GM12878 (cell line): ENCODE measurements at places on chromosomes 11 and 22.
A peak's percentile ranks its signal among the peaks of the same experiment; 100 is the strongest.

- no peak for DNase-seq
These were observed 159.4 kb downstream of the MPPED1 start for GRCh38 chr22:43571181-43571580.

DNA sequence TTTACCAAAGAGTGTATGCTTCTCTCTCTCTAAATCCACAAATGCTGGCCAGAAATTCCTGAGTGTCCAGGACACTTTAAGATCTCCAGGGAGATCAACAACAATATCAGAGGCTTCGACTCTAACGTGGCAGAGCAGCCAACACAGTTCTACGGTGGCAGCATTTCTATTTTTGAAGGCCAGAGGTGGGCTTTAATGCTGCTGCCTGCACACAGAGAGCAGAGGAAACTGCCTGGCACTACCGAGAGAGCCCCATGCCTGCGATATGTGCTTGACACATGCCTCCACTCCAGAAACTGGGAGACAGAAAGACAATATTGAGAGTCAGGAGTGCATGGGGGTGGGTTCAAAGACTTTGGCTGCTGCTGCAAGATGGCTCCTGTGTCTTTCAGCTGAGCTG, 48.8 kb upstream of the GALNT18 start:
- no peak for DNase-seq

DNA sequence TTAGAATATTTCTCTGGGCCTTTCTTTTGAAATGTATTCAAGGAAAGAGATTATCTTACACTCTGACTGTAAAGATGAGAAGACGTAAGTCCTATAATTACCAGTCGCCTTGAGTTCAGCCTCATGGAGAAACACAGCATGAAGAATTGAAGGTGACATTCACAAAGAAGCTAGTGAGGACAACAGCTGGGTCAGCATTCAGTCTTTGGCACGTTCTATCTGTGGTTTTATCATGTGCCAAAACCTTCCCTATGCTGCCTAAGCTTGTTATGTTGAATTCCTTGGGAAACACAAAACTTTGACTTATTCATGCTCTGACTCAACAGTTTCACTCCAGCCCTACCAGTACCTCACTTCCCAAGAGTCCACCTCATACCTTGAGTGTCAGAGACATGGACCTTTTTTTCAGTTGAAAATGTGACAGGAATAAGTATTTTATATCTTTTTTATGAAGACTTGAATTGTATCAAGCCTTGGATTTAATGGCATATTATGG, 198.8 kb upstream of the KIRREL3 start:
- no peak for DNase-seq

DNA sequence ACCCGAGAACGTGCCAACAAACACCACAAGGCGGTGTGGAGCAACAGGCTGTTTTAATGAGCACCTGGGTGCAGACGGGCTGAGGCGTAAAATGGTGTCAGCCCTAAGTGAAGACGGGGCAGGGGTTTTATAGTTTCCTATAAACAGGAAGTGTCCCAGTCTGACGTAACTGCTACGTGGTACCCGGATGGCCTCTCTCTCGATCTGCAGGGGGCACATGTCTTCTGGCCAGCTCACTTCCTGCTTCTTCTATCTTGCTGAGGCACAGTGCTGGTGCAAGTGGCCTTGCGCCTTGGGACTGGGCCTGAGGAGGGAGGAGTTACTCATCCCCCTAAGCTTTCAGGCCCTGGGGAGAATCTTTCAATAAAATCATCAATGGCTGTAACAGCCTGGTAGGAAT, 20.9 kb downstream of the OOSP3 start:
- DNase-seq = no peak

DNA sequence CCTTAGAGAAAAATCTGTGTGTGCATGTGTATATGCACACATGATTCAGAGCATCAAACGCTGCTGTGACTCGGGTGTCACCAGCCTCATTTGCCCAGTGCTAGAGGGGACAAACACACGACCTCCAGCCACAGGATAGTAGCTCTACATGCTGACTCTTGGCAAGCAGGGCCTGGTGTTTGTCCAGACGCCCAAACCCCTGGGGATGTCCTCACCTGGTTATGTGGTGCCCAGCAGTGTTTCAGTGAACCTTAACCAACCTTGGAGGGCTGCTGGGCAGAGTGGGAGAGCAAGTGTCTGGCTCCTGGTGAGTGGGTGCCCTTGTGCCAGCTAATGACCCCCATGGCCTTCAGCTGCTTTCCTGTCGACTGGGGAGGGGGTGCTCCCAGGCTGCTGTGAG, 26.7 kb downstream of the IGLL1 start:
- no peak for DNase-seq

DNA sequence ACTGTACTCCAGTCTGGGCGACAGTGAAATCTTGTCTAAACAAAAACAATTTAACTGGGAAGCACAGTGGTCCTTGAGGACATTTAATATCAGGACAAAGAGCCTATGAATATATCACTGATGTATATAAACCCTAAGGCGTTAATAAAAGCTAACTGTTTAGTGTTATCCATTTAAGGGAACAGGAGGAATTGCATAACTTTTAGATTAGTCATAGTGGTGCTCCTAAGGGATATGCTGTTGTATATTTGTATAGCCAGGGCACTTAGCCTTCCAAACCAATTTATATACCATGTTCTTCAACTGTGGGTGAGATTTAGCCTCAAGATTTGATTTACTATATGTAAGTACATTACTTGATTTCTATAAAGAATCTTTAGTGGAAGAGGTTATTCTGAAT, 3.0 kb upstream of the CHEK1 start:
- no peak for DNase-seq

- DNase-seq = no peak
These were observed 162.4 kb upstream of the B3GAT1 start for GRCh38 chr11:134574425-134574824.

GRCh38 chr22:32142600-32142999, 16.5 kb downstream of the C22orf42 start:
- DNase-seq = no peak

- no peak for DNase-seq
These were observed 16.9 kb upstream of the CDC42BPG start for GRCh38 chr11:64861227-64861975.

DNA sequence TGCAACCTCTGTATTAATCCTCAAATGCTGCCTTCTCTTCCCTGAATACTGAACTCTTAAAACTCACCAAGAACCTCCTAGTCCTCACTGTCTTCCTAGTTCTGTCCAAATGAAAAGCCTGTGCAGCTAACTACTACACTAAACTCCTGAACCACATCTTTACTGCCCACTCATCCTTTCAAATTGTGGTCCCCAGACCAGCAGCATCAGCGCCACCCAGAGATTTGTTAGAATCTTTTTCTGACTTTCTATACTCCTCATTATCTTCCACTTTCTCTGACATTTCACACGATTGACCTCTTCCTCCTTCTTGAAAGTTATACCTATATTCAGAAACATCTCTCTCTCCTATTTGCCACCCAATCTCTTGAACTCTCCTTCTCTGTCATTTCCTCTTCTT, 461.3 kb downstream of the DLG2 start:
- no peak for DNase-seq

DNA sequence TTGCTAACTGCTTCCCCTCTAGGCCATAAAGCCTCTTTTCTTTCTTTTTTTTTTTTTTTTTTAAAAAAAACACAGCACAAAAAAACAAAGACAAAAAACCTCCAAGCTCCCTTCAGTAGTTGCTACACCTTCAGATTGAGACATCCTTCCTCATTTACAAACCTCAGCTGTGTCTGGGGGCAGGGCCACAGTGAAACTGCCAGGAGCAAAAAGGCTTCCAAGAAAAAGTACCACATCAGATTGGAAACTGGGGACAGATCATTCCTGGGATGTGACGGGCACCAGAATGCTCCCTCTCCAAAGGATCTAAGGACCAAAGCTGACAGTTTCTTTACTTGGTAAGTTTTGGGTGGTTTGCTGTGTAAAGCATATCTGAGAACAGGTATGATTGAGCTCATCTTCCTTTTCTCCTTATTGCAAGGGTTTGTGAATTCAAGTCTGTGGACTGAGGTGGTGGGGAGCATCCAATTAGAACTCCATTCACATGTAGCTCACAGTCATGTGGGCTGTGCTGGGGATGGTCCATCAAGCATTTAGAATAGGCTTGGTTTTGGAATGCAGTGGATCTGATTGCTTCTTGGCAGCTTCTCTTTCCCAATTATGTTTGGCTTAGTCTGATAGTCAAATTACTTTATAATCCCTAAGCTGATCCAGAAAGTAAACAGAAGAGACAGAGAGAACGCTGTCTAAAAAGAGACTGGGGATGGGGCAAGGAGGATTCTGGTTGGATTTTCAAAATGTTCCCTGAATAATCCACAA, 705 bp downstream of the BBOX1 start:
- DNase-seq = no peak

GRCh38 chr11:35305670-35306382, 113.5 kb downstream of the SLC1A2 start:
- DNase-seq = no peak

GRCh38 chr11:126169291-126169690, 42.2 kb downstream of the RPUSD4 start:
- no peak for DNase-seq

DNA sequence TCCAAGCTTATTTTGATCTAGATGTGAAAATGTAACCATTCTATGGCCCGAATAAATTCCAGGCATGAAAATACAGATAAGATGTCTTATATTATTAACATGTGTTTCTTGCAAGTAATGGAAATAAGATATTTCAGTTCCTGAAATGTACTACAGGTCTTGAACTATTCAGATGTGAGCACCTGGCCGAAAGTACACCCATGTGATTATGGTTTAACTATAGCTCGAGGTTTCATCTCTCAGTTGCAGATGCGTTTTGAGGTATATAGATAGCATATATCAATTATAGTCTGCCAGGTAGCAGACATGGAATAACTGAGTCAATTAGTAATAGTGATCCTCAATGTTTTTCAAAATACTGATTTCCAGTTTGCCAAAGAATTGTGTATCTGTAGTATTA, 68.3 kb downstream of the DDIAS start:
- peak; percentile 84 for DNase-seq

DNA sequence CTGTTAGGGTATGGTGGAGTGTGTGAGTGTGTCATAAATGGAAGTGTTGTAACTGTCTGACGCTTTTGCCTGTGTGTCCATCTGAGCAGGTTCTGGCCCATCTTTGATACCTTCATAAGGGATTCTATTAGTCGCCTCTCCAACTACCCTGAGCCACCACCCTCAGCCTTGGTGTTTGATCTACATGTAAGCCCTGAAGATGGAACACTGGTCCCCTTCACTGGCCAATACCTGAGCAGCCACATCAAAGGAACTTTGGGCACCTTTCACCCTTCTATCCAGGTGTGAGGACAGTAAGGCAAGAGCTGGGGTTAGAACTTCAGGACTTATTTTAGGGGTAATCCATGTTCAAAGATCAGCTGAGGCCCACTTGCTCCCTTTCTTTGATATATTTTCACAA, 51.0 kb downstream of the DNHD1 start:
- no peak for DNase-seq

- no peak for DNase-seq
These were observed 20.6 kb upstream of the TLCD5 start for GRCh38 chr11:120304526-120304925.

DNA sequence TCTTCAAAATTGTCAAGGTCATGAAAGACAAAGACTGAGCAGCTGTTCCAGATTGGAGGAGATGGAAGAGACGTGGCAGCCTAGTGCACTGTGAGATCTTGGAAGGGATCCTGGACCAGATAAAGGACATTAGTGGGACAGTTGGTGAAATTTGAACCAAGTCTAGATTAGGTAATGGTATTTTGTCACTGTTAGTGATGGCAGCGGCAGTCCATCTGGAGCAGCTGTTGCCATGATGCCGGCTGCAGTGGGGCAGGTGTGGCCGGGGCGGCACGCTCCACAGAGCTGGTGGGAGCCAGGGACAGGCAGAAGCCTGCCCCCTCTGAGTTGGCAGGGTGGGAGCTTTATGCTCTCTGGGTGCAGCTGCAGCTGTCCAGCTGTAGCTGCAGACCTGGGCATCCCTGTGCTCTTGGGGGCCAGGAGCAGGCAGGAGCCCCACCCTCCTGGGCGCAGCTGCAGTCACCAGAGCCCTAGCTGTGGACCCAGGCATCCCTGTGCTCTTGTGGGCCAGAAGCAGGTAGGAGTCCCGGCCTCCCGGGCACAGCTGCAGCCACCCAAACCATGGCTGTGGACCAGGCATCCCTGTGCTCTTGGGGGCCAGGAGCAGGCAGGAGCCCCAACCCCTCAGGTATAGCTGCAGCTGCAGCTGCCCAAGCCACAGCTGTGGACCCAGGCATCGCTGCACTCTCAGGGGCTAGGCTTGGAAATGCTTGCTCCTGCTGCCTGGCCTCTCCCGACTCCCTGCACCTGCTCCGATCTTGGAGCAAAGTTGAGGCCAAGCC, 20.7 kb downstream of the DIXDC1 start:
- DNase-seq = no peak

DNA sequence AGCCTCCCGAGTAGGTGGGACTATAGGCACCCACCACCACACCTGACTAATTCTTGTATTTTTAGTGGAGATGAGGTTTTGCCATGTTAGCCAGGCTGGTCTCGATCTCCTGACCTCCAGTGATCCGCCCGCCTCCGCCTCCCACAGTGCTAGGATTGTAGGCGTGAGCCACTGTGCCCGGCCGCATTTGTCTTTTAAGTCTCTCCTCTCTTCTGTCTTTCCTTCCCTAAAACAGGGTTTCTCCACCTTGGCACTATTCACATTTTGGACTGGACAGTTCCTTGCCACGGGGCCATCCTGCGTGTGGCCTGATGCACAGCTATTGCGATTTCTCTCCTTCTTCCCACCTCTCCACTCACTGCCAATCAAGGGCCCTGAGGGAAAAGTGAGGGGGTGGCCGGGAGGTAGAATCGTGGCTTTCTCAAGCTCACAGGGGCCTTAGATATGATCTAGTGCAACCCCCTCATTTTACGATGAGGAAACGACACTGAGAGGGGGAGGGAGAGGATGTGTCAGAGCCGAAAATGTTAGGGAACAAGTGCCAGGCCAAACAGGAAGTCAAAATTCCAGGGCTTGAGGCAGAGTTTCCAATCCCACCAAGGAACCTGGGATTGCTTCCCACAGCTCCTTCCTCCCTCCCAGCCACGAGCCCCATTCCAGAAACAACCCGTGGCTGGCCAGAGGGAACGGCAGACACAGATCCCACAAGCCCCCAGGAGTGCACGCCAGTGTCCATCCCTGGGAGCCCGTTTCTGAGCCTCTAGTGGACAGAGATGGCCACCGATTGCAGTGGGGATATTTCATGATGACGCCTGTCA, 21.2 kb downstream of the SCGB1A1 start:
- DNase-seq = no peak

GRCh38 chr11:1521382-1522080, 35.0 kb upstream of the MOB2 start:
- peak; percentile 76 for DNase-seq

DNA sequence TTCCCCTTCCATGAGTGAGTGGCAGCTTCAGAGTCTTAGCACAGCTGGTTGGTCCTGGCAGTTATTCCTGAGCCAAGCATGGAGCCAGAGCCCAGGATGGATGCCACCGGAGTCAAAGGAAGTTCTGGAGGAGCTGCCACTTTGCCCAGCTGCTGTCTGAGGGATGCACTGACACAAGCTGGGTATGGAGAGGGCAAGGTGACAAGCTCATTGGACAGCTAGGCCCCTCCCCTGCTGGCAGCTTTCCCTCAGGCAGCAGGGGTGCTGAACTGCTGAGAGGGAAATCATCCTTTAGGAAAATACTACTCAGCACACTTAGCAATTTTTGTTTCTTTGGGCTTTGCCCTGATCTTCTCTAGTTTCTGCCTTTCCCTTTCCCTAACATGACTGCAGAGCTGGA, 99.3 kb upstream of the SESN3 start:
- DNase-seq = no peak
